ENCODE measurements at places on chromosomes 3 and 15. TPM values are rescaled to one million over a fixed set of nuclear protein-coding genes. Genes with fewer than 3 reads are reported as not detected.
A peak's percentile ranks its signal among the peaks of the same experiment; 100 is the strongest.

WDR76 gene
- total RNA-seq, result 17.8 TPM

TNFAIP8L3 gene
- 0.54 TPM for total RNA-seq

- no peak for DNase-seq
- no peaks in the 10 kb centered on the region for H3K27me3 ChIP-seq
- H3K36me3 ChIP-seq, result 0 out of 2 replicates have a peak, but pooled peaks cover 4% of the 10 kb centered on the region
These were observed 42.4 kb upstream of the DAZL start for GRCh38 chr3:16647668-16648067.

- H3K36me3 ChIP-seq, result no peaks in the 10 kb centered on the region
- no peak overlapping the region for H3K4me3 ChIP-seq
- no peak overlapping the region for H3K27ac ChIP-seq
- peak; percentile 58 for DNase-seq
These were observed 38.3 kb downstream of the ANO10 start for GRCh38 chr3:43583481-43583880.

DNA sequence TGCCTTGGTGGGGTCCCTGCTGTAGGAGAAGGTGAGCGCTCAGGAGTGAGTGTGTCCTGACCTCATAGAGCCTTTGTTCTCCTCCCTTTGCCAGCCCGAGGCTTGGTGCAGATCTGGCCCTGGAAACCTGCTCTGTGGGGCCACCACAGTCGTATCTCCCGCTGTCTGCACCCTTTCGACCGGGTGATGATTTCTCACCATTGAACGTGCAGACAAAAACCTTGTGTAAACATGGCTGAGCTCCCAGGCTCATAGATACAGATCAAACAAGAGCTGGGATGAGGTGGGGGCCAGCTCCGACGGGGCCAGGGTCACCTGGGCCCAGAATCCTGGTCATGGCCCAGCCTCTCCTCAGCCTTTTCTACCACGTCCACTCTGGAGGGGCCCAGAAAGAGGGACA, 34.6 kb upstream of the ESYT3 start:
- no peaks in the 10 kb centered on the region for H3K36me3 ChIP-seq
- H3K4me3 ChIP-seq, result no peak overlapping the region
- H3K27ac ChIP-seq, result no peak overlapping the region
- H3K4me1 ChIP-seq, result 0 out of 2 replicates have a peak, but pooled peaks cover 3% of the 10 kb centered on the region
- H3K27me3 ChIP-seq, result no peaks in the 10 kb centered on the region
- DNase-seq, result no peak

DNA sequence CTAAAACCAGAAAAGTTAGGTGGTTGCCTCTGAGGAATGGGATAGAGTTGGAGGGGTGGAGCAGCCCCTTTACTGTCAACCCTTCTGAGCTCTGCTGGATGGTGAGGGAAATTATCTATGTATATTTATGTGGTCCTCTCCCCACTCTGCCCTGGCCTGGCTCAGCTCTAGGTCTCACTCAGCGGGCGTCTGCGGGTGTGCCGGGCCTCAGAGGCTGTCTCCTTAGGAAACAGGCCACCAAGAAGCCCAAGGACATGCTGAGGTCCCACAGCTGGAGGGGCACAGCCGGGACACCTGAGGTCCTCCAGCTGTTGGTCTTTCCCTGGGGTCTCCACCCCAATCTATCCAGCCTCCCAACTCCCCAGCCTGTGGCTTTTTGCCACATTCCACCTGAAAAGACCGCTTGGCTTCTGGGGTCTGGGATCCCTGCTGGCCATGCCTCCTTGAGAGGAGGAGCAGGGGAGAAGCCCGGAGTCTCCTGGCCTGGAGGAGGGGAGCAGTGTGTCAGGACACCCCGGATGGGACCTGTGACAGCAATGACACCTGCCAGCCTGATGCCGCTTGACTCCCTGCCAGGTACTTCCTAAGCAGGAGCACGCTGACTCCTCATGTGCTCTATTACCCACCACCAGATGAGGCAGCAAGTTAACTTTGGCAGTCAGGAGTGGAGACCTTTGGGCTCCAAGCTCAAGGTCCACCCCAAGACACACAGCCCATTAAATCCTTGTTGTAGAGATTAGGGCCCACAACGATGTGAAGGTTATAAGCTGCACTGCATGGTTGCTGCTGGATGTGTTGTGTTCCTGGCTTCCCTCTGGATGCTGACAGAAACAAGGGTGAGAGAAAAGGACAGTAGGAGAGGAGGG, at the start of gene SLC28A1:
TSS of gene SLC28A1 (plus strand) at position 747 of the 866 bp plus-strand sequence. CDS start 3,099 bp downstream, outside the sequence.
- H3K27ac ChIP-seq, result no peak within 1 kb of the TSS
- DNase-seq, result no peak
- no peaks in the 10 kb centered on the region for H3K27me3 ChIP-seq
- no peaks in the 10 kb centered on the region for H3K4me1 ChIP-seq
